ENCODE measurements at places on chromosomes 7 and 10.

DNA sequence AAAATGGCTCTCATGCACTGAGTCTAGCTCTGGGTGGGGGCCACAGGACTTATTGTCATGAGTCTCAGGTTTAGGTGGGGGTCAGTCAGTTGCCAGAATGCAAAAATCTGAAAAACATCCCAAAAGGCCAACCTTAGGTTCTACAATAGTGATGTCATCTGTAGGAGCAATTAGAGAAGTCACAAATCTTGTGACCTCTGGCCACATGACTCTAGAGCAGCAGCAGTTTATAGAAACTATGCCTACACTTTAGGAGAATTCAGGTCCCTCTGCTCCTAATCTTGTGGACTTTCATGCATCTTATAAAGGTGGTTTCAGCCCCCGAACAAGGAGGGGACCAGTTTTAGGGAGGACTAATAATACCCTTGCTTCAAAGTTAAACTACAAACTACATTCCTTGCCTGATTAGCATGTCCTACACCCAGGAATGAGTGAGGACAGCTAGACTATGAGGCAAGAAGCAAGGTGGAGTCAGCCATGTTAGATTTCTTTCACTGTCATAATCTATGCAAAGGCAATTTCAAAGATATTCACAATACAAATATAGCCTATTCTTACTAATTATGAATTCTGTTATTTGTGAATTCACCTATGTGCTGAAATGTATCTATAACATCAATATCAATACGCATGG, 123.5 kb upstream of the ADCY1 start:
- no peak overlapping the region for H3K4me3 ChIP-seq
- no peak for DNase-seq
- H3K4me1 ChIP-seq: no peaks in the 10 kb centered on the region
- H3K36me3 ChIP-seq: no peaks in the 10 kb centered on the region

DNA sequence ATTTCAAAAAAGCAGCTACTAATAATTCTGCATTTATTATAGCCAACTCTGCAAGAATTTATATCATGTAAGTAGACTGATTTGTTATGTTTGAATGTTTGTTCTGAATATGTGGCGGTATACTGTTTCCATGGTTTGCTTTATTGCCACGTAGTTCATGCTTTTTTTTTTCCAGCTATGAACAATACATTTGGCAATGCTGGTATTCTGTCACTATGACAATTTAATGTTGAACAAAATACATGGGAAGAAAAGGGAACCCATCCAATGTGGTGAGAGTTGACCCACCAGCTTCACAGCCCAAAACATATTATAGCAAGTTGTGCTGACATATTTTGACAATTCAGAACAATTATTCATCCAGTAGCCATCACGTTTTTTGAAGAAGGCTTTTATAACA, 145.6 kb downstream of the CCDC71L start:
- no peak for DNase-seq
- H3K4me3 ChIP-seq: no peak overlapping the region
- no peaks in the 10 kb centered on the region for H3K36me3 ChIP-seq

DNA sequence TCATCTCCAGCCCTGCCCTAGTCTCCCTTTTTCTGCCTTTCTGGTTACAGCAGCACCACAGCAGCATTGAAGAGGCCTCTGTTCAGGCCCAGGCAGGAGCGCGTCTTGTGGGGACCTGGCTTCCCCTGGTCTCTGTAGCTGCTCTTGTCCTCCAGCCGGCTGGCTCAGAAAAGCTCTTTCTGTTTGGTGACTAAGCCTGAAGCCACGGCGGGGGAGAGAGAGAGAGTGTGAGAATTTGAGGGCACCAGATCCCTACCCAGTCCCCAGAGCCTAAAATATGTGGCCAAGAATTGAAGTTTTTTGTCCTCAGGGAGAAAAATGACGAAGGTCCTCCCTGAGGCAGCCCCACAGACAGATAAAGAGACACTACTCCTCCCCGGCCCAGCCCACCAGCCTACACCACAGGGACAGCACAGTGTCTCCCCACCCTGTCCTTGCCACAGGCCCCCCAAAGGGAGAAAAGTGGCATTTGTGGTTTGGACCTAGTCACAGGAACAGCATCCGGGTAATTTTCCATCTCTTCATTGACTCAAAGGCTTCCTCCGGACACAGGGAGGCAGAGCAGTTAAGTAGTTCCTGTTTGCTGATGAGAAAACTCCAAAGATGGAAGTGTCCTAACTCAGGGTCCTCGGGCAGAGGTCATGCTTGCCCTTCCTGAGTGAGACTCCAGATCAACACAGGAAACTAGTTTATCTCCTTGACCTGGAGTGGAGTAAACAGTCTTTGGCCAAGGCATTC, 13.3 kb upstream of the FAM180A start:
- no peak overlapping the region for H3K27ac ChIP-seq
- H3K36me3 ChIP-seq: no peaks in the 10 kb centered on the region
- H3K4me1 ChIP-seq: no peaks in the 10 kb centered on the region
- H3K4me3 ChIP-seq: no peak overlapping the region
- no peaks in the 10 kb centered on the region for H3K27me3 ChIP-seq
- DNase-seq: no peak

- DNase-seq: no peak
- no peaks in the 10 kb centered on the region for H3K27me3 ChIP-seq
- H3K4me3 ChIP-seq: no peak overlapping the region
- H3K4me1 ChIP-seq: no peaks in the 10 kb centered on the region
- H3K27ac ChIP-seq: no peak overlapping the region
These were observed 125.3 kb upstream of the CELF2 start for GRCh38 chr10:10892290-10892875.
